ENCODE measurements at places on chromosomes 1 and 21. TPM values are rescaled to one million over a fixed set of nuclear protein-coding genes. Genes with fewer than 3 reads are reported as not detected.

DNA sequence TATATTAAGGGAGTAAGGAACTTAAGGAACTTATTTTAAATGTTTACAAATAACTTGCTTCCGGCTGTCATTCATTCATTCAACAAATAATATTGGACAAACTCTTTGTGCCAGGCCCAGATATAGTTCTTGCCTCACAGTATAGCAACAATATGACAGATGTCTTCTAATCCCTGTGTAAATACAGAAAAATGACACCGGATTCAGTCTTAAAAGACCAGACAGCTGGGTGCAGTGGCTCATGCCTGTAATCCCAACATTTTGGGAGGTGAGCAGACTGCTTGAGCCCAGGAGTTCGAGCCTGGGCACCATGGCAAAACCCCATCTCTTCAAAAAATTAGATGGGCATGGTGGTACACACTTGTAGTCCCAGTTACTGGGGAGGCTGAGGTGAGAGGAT, 23.7 kb downstream of the EIF2B3 start:
- no peak for DNase-seq
- H3K4me3 ChIP-seq: no peak overlapping the region
- H3K4me1 ChIP-seq: no peaks in the 10 kb centered on the region
- peaks cover 8% of the 10 kb centered on the region for H3K36me3 ChIP-seq

DNA sequence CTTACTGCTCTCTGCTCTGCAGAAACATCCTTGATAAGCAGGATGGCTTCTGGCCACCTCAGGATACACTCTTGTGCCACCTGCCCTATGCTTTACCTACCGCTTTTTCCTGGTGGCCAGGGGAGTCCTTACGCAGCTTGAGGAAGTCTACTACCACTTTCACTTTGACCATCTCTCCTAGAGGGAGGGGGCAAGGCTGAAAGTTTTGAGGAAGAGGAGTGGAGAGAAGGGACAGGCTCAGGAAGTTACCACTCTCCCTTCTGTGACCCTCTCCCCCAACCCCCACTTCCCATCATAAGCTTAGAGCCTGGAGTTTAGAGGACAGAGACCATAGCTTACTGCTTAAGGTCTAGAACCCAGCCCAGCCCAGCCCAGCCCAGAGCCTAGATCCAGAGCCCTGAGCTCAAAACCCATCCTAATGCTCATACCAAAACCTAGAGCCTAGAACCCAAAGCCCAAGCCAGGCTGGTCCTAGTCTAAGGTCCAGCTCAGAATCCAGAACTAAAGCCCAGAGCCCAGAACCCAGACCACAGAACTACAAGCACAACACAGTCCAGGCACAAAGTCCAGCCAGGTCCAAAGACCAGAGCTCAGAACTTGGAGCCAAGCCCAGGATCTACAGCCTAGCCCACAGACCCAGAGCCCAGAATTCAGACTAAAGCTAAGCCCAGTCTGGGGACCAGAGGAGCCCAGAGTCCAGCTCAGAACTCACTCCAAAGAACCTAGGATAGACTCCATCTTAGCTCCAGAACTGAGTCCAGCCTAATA, 18.0 kb upstream of the MFSD2A start:
- no peaks in the 10 kb centered on the region for H3K36me3 ChIP-seq
- H3K4me1 ChIP-seq: peaks cover 2% of the 10 kb centered on the region
- H3K4me3 ChIP-seq: no peak overlapping the region
- no peak for DNase-seq

DNA sequence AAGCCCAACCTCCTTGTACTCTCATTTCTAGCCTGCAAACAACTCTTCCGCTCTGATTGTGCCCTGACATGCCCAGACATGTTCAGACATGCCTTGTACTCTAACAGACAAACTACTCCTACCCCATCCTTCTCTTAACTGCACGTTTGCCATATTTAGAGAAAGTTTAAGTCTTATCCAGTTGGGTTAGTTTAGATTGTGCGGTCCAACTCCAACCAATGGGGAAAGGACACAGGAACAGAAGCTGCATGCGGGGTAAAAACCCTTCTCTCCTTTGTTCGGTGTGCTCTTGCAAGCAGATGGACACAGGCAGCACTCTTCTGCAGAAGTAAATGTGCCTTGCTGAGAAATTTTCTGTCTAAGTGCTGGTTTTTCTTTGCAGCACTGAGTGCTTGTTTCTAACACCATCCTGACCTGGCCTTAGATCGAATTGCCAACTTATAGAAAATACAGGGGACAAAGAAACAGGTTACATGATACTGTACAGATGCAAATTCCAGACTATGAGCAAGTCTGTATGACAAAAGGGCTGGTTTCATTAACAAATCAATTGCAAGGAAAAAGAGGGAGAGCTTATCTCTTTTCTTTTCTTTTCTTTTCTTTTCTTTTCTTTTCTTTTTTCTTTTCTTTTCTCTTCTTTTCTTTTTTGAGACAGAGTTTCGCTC, 35.8 kb upstream of the IFNGR2 start:
- H3K4me1 ChIP-seq: peaks cover 6% of the 10 kb centered on the region
- no peak for DNase-seq
- H3K36me3 ChIP-seq: peaks cover 23% of the 10 kb centered on the region

- H3K4me3 ChIP-seq: no peak overlapping the region
- H3K27me3 ChIP-seq: no peaks in the 10 kb centered on the region
- no peak for DNase-seq
- no peaks in the 10 kb centered on the region for H3K36me3 ChIP-seq
These were observed 306.3 kb upstream of the ESRRG start for GRCh38 chr1:217029281-217030157.

- DNase-seq: no peak
- no peak overlapping the region for H3K4me3 ChIP-seq
- no peaks in the 10 kb centered on the region for H3K36me3 ChIP-seq
- no peaks in the 10 kb centered on the region for H3K4me1 ChIP-seq
- peaks cover 12% of the 10 kb centered on the region for H3K27me3 ChIP-seq
These were observed 106.7 kb downstream of the SETD4 start for GRCh38 chr21:35953597-35953996.

GRCh38 chr1:206116873-206117150, 376 bp downstream of the AVPR1B start:
- peaks cover 7% of the 10 kb centered on the region for H3K4me1 ChIP-seq
- H3K4me3 ChIP-seq: no peak overlapping the region
- H3K27me3 ChIP-seq: peaks cover 62% of the 10 kb centered on the region

DNA sequence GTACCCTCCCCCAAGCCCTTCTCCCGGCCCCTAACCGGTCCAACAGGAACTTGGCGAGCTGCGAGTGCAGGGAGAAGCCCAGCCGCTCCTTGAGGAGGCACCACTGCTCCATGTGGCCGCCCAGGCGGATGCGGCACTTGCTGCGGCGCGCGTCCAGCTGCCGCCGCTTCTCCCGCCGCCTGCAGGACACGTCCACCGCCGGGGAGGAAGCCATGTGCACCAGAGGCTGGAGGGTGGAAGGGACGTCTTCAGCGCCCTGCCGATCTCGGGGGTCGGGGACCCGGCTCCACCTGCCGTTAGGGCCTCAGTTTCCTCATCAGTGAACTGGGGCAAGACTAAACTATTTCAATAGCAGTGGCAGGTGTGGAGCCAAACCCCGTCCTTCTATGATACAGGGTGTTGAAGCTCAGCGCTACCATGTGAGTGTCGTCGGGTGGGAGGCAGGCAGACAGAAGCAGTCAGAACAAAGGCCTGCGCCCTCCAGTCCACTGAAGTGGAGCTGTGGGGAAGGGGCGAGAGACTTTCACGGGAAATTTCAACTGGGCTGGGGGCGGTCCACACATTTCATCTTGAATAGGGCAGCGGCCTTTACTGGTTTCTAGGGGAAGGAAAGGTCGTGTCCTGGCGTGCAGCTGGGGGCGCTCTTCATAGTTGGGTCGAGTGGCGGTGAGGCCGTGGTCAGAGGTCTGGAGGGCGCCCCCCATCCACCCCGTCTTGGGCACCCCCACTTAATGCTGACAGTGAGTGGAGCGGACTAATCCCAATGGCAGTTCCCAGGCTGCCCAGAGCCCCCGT, 592 bp downstream of the ZNF692 start:
- H3K27me3 ChIP-seq: no peaks in the 10 kb centered on the region
- peak overlapping the region; percentile 94 for H3K27ac ChIP-seq
- peaks cover 14% of the 10 kb centered on the region for H3K36me3 ChIP-seq
- peak; percentile 60 for DNase-seq
- peak overlapping the region; percentile 86 for H3K4me3 ChIP-seq
- peaks cover 31% of the 10 kb centered on the region for H3K4me1 ChIP-seq

GRCh38 chr1:32878183-32878582, 7.5 kb upstream of the FNDC5 start:
- no peaks in the 10 kb centered on the region for H3K4me1 ChIP-seq
- H3K27me3 ChIP-seq: peaks cover 40% of the 10 kb centered on the region
- no peaks in the 10 kb centered on the region for H3K36me3 ChIP-seq

DNA sequence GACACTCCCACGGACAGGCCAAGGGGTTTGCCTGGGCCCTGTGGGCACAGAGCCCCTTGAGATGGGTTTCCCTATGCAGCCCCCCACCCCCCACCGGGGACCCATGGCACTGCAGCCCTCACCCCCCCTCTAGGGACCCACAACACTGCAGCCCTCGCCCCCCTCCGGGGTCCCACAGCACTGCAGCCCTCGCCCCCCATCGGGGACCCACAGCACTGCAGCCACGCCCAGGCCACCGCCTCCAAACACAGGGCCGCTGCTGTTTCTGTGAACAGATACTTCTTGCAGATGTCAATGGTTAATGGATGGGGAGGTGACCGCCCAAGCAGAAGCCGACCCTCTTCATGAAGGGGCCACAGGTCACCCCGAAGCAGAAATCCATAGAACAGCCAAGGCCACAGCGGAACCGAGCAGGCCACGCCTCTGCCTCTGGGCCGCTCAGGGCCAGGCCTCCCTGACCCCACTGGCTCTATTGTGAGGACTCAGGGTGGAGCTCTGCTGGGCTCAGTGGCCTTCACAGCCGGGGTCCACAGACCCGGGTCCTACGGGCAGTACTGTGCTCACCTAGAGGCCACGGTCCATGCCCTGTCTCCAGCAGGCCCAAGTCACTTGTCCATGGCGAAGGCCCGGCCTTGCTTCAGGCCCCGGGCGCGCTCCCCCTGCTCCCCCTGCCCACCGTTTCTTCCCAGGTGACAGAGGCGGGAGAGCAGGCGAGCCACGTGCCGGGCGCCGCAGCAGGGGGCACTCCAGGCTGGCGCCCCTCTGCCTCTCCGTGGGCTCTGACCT, 4.1 kb upstream of the POFUT2 start:
- no peak overlapping the region for H3K4me3 ChIP-seq
- DNase-seq: peak; percentile 39

DNA sequence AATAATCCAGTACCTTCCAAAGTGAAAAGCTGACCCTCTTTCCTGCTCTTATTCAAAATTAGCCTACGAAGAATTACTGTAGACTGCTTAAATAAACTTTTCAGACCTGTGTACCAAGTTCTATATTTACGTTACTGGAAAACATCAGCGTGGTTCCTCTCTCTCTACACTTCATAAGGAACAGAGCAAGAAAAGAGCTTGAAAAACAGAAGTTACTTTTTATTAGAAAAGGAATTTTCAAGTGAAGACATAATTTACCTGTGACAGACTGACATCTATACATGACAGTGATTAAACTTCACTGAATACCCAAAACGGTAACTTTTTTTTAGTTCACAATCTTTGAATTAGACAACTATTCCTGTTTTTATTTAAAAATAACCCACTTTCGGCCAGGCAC, 2.7 kb downstream of the ENAH start:
- peaks cover 14% of the 10 kb centered on the region for H3K4me1 ChIP-seq
- no peak overlapping the region for H3K4me3 ChIP-seq
- no peak for DNase-seq

- no peak overlapping the region for H3K27ac ChIP-seq
- H3K4me1 ChIP-seq: peaks cover 13% of the 10 kb centered on the region
- H3K27me3 ChIP-seq: no peaks in the 10 kb centered on the region
- no peak overlapping the region for H3K4me3 ChIP-seq
- peaks cover 11% of the 10 kb centered on the region for H3K36me3 ChIP-seq
- DNase-seq: no peak
These were observed 163.8 kb downstream of the EIF4G3 start for GRCh38 chr1:21012937-21013336.

The UTS2 gene
- 0.82 TPM for total RNA-seq

The MTOR gene
- total RNA-seq: 52.0 TPM

The GMEB1 gene
- total RNA-seq: 33.0 TPM
